ENCODE measurements at places on chromosomes 2 and 18.

- no peak for DNase-seq
Observed at GRCh38 chr2:171344182-171344581, 89.6 kb downstream of the METTL8 start.

DNA sequence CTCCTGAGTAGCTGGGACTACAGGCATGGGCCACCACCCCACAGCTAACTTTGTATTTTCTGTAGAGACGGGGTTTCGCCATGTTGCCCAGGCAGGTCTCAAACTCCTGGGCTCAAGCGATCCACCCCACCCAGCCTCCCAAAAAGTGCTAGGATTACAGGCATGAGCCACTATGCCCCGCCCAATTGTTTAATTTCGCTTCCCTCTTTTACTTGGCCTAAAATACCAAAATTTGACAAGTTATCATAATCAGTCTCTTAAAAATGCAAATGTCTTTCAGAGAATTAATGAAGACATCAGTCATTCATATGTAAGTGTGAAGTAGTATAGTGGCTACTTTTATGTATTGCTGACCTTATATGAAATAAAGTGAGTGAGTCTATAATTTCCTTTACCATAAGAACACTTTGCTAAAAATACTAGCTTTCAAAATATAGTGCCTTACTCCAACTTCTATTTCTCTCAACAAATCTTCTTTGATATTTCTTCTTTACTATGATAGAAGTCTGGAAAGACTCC lies 9.8 kb downstream of the FBXO11 start:
- DNase-seq, result no peak

DNA sequence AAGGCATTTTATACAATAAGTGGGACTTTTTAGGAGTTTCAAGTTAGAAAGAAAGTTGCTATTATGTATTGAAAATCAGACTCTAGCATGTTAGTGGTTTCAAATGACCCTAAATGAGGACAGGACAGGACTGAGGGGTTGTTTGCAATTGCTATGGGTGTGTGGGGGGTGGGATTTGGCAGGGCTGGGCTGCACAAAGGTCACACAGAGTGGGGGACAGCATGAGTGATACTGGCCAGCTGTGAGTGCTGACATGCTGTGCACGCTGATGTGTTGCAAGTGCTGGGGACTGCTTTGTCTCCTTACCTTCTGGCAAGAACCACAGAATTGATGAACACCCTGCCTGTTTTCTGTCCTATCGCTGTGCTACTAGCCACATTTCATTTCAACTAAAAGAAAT lies 29.8 kb downstream of the RNMT start:
- no peak for DNase-seq

- no peak for DNase-seq
Observed at GRCh38 chr18:74351354-74351753, 35.7 kb downstream of the C18orf63 start.

DNA sequence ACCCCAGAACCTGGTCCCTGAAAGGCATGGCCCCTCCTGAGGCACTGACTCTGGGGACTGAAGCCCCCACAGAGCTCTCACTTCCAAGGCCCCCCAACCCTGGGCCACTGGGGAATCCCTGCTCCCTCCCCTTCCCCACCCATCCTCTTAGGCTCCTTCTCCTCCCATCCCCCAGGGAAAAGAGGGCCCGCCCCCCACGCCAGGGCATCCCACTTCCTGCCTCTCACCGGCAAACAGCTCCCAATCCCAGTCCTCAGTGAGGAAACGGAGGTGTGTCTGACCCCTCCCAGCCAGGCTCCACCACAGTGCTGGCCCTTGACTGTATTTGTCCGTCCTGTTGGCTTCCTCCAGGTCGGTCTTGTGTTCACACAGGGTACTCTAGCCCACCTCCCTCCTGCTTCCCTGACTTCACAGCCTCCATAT lies 35.0 kb upstream of the PTMA start:
- DNase-seq, result no peak

DNA sequence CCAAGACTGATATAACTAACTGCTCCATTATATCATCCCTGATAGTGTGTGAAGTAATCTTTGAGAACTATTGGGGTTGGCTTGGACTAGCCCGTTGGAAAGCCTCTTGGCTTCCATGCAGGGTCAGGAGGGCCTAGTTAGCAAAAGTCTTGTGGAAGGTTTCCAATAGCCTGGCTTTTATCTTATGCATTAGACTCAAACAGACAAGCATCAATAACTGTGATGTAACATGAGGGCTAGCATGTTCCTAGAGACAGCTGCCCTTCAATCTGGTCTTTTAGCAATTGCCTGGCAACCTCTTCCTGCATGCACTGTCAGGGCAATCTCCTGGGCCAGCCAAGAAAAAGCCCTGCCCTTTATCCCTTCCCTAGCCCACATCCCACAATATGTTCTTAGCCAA lies 18.2 kb downstream of the SLC8A1 start:
- no peak for DNase-seq

DNA sequence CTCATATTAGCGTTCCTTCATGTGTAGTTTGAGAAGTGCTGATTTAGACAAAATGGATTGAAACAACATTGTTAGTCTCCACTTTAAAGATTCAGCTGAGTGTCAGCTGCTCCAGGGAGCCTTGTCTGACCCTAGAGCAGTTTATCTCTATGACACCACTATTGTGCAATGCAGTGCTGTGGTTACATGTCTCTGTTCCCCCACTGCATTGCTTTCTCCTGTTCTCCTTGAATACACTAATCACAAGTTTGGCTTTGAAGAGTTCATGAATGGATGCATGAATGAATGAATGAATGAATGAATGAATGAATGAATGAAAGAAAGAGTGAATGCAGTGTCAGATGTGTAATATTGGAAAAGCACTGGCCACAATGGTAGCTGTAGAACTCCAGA lies 38.3 kb downstream of the GCG start:
- DNase-seq, result no peak

- DNase-seq, result no peak
Observed at GRCh38 chr18:13309748-13310670, 91.4 kb downstream of the LDLRAD4 start.

DNA sequence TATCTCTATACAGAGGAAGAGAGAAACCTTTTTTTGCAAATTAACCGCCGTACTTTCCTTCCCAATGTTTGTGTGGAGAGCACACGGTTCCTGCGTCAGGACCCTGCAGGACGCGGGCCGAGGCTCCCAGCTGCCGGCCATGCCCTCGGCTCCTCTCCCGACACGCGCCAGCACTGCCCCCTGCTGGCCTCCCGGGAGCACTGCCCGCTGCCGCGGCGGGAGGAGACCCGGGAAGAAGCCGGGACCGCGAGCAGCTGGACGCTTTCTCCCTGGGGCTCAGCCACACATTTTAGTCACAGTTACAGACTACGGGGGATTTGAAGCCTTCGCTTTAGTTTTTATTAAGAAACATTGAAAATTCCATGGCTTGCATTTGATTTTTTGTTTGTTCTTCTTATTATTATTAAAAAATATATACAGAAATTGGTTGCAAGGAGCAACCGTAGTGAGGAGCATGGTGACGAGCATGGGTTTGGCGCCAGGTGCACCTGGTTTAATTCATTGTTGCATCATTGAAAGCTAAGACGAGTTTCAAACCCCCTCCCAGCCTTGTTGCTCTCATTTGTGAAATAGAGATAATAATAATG lies 401.2 kb downstream of the GALR1 start:
- DNase-seq, result peak; percentile 63

DNA sequence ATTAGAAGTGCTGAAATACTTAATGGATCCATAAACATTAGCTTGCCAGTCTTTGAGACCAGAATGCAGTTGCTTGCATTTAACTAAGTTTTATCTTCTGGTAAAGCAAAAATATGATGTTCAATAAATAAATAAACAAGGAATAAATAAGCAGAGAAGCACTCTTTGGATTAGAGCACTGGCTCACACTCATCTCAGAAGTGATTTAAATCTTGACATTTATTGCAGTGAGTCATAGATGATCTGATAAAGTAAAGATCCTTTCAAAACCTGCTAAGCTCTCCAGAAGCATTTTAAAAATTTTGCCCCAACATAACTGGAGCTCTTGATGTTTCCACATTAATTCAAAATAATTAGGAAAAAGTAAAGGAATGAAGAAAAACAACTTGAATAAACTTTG lies 66.8 kb downstream of the KYNU start:
- no peak for DNase-seq

GRCh38 chr2:150812664-150813367 lies 325.3 kb upstream of the RND3 start:
- DNase-seq, result no peak

DNA sequence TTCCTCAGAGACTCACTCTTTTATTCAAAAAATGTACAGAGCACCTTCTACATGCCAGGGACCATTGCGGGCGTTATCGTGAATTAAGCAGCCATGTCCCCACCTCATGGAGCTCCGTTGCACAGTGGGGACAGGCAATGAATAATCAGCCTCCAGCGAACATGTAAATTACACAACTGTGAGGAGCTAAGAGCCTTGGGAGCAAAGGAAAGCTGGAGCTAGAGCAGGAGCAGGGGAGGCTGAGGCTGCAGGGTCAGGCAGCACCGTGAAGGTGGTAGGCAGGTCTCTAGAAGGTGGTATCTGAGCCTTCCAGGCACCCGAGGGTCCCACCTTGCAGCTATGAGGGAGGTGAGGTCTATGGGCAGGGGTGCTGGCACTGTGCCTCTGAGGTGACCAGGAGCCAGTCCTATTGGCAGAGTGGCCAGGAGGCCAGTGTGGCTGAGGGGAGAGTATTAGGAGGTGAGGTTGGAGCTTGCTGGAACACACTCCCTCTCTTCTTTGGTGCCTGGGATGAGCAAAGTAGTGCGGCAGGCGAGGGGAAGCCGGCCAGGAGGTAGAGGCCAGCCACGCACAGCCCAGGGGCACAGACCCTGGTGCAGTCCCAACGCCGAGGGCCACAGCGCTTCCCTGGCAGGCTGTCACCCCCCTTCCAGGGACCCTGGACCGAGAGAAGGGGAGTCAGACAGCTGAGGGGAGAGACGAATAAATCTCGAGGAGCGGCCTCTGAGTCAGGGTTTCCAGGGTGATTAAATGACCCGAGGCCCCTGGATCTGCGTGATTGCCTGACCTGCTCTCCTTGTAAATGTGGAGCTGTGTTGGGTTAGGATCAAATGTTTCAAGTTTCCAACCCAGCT lies 167.3 kb downstream of the SEPTIN10 start:
- no peak for DNase-seq

DNA sequence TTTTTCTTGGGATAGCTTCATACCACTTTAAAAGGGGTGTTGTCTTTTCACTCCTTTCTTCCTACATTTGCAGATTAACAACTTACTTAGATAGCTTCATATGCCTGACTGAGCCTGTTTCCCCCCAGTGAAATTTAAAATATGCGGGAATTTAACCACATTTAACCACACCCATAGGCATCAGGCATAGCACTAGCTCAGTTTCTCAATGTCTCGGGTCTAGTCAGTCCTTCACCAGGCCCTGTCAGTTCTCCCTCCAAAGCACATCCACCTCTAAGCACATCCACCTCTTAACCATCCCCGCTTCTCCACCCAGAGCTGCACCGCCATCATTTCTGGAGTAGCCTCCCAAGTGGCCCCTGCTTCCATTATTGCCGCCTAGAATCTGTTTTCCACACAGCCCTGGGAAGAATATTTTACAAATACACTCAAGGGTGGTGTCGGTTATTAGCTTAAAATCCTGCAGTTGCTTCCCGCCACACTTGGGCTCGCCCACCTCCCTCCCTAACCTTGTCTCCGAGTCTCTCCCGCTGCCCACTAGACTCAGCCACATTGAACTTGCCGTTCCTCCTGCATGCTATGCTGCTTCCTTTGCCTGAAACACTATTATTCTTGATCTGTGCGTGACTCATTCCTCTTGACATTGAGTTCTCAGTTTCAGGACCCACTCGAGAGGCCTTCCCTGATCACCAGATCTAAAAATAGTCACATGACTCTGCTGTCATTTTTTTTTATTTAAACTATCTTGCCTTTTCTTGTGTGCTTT lies 68.3 kb downstream of the SPTBN1 start:
- no peak for DNase-seq

GRCh38 chr2:160401895-160402294 lies 91.7 kb downstream of the RBMS1 start:
- DNase-seq, result no peak
